Chondrocyte (in vitro differentiated cells): ENCODE measurements at places on chromosomes 3 and 15. TPM values are rescaled to one million over a fixed set of nuclear protein-coding genes. Genes with fewer than 3 reads are reported as not detected.

DNA sequence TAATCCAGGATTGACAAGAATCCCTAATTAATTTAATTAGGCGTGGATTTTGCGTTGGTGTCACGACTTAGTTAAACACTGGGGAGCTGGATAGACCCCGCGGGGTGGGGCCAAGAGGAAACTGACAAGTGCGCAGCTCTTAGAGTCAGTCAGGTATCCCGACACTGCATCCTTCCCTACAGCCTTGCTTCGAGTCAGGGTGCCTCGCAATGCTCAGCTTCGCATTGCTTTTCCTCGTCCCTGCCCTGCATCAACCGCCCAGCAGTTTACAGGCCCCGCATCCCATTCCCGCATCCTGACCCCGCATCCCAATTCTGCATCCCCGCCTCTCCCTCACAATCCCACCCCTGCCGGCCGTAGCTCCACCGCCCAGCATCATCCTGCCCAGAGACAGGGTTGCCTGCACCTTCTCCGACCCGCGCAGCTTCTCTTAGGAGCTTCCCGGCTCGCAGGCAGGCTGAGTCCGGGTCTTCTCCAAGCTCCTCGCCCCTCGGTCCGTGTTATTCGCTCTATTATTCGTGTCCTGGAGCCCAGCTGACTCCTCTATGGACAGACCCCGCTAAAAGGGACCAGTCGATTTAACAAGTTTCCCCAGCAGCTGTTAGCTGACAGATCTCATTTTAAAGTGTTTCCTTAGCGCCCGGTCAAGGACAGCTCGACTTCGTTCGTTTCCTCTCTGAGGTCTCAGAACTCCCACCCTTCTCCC, 699 bp upstream of the SHOX2 start:
- DNase-seq: no peak

The STOML1 gene
- total RNA-seq: 18.0 to 26.4 TPM (median 18.9 TPM) in 3 replicates

- DNase-seq: no peak
Observed at GRCh38 chr3:100898681-100899080, 94.5 kb downstream of the ABI3BP start.

The LMAN1L gene
- total RNA-seq: 0.82 TPM in 1 of 3 replicates, not detected in the others

GRCh38 chr3:10224794-10225665, 23.2 kb upstream of the TATDN2 start:
- DNase-seq: no peak

The ONECUT1 gene
- 0.15 to 0.67 TPM in 2 of 3 replicates, not detected in the other for total RNA-seq

DNA sequence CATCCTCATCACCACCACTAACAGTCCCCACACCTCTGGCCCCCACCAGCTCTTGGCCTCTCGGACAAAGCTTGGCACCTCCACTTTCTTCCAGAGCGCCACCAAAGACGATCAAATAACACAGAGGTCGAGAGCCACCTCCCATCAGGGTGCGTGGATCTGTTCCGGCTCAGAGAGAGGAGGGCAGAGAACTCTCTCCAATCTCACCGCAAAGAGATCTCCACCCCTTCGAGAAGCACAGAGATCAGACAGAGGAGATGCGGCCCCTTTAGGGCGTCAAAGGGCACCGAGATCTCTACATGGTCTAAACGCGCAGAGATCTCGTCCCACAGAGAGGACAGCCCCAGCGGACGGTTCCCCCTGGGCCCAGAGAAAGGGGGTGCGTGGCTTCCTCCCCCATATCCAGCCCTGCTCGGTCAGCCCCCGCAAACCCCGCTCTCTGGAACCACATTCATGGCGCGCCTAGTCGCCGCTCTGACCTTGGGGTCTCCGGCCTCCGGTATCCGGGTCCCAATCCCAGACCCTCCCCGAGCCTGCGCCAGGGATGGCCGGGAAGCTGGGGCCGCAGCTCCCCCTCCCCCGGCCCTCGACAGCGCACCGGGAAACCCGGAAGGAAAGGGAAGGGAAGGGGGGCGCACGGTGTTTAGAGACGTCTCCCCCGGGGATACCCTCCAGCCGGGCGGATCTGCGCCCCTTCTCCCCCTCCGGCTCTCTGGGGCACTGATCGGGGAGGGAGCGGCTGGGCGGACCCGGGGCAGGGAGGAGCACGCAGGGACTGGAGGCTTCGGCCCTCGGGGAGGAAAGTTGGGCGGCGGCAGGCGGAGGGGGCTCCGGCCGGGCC, 608 bp downstream of the SCN5A start:
- DNase-seq: no peak

- no peak for DNase-seq
Observed at GRCh38 chr15:79932447-79932846, 35.6 kb upstream of the MTHFS start.

The UBE2Q2 gene
- total RNA-seq: 60.6 to 77.5 TPM (median 62.1 TPM) in 3 replicates

The C3orf49 gene
- total RNA-seq: not detected in 3 replicates

DNA sequence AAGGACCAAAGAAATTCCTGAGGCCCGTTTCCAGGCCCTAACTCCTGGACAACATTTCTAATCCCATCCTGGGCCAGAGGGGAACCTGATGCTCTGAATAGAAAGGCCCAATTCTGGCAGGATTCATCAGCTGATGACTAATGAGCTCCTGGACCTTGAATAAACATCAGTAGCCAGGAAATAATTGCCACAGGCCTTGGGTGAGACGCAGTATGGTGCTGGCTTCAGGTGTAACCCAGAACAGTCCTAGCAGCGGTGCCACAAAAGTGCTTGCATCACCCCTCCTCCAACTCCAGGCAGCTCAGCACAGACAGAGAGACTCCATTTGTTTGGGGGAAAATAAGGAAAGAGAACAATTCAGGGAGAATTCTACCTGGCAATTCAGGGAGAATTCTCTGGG, 184.7 kb upstream of the POU1F1 start:
- DNase-seq: no peak

The PLCB2 gene
- total RNA-seq: 1.4 to 3.4 TPM (median 2.8 TPM) in 3 replicates

GRCh38 chr3:45870099-45870498, 16.2 kb upstream of the CCR9 start:
- no peak for DNase-seq

DNA sequence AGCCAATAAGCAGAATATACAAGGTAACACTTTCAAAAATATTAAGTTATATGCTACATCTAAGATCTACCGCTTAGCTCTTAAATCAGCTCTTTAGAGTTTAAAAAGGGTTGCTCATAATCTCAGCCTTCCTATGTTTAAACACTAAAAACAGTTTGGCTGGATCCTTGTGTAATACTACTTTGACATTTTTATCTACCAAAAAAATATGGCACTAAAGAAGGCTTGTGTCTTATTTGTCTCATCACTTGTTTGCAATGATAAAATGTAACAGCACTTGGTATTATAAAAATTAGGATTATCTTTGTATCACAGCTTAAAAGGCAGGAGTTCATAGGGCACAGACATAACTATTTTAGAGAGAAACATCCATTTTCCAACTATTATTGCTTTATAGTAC, 9.8 kb downstream of the ANKRD28 start:
- DNase-seq: no peak

DNA sequence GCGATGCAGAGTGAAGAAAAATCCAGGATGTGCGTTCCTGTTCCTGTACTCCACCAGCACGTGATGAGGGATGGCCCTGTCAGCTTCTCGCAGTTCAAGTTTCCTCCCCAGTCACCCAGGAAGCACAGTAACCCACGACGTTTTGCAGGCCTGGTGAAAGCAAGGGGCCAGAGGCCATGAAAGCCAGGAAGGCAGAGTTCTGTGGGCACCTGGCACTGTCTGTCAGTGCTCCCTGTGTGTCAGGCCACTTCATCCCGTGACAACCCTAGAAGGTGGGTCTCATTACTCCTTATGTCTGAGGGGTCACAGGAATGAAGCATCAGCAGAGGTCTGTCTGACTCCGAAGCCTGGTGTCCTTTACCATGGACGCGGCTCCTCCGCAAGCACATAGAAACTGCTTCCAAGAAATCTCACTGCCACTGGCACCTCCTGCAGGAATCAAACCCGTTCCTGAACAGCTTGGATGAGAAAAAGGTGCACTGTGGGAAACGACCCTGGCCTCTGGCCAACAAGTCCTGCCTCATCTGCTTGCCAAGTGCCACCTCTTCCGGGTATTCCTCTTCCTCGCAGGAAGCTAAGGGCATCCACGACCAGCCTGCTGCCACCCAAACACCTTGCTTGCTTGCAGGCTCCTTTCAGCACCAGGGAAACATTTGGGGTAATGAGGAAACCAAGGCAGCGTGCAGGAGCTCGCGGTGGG, 14.6 kb downstream of the RAB43 start:
- no peak for DNase-seq

DNA sequence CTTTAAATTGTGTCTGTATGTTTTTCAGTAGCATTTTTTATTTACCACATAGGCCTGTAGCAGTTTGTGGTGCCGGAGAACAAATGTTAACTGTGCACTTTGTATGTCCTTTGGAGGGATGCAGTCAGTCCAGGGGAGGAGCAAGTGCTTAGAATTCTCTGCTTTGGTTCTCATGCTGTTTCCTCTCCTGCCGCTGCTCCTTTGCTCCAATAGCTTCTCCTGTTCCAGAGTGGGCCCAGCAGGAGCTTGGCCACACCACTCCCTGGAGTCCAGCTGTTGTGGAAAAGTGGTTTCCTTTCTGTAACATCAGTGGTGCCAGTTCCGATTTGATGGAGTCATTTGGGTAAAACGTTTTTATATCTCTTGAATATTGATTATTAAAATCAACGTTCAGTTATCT, 16.6 kb downstream of the TICRR start:
- no peak for DNase-seq

GRCh38 chr3:153840487-153840886, 280.7 kb upstream of the ARHGEF26 start:
- DNase-seq: no peak

- no peak for DNase-seq
Observed at GRCh38 chr3:142356818-142357217, 91.0 kb downstream of the XRN1 start.

- DNase-seq: no peak
Observed at GRCh38 chr3:174287705-174288104, 571.4 kb upstream of the NAALADL2 start.

The CAMKV gene
- not detected in 3 replicates for total RNA-seq

DNA sequence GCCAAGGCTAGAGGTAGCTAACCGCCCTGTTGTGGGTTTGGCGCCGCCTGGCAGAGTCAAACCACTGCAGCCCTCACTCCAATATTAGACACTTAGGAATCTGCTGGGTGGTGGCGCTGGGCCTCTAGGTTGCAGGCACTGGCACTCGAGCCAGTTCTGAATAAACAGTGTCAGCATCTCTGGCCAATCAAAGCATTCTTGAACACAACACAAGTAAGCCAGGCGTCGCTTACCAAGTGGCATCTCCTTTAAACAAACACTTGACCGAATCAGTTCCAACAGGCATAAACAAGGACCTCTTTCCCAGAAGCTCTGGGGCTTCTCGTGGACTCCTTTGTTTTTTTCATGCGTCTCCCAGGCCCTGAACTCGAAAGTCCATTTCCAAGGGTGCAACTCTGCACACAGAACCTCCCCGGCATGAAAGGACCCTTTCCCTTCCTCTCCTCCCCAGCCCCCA, 82.3 kb downstream of the LRIG1 start:
- DNase-seq: no peak

The PSTPIP1 gene
- total RNA-seq: not detected in 3 replicates

The STX19 gene
- not detected in 3 replicates for total RNA-seq

- DNase-seq: no peak
Observed at GRCh38 chr15:44011238-44011854, 183.7 kb downstream of the FRMD5 start.

DNA sequence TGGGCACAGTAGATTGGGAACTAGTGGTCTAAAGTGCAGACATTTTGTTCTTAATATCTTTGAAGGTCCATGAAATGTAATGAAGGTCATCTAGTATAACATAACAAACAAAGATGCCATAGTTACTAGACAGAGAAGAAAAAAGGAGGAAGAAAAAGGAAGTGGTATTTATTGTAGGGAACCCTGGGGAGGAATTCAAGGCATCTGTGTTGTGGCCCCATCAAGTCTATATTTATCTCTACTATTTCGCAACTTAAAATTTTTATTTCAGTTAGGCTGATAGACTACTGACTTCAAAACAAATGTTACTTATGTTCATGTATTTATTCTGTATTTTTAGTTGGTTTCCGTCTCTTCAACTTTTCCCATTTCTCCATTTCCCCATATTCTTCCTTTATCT, 48.9 kb upstream of the ZDHHC23 start:
- no peak for DNase-seq

GRCh38 chr3:24944805-24945520, 450.3 kb upstream of the THRB start:
- DNase-seq: no peak

The ZNF80 gene
- not detected in 3 replicates for total RNA-seq

The CPLX3 gene
- not detected in 3 replicates for total RNA-seq

The PTH1R gene
- total RNA-seq: 2.4 to 6.3 TPM (median 3.1 TPM) in 3 replicates

The CCR1 gene
- total RNA-seq: not detected in 3 replicates

DNA sequence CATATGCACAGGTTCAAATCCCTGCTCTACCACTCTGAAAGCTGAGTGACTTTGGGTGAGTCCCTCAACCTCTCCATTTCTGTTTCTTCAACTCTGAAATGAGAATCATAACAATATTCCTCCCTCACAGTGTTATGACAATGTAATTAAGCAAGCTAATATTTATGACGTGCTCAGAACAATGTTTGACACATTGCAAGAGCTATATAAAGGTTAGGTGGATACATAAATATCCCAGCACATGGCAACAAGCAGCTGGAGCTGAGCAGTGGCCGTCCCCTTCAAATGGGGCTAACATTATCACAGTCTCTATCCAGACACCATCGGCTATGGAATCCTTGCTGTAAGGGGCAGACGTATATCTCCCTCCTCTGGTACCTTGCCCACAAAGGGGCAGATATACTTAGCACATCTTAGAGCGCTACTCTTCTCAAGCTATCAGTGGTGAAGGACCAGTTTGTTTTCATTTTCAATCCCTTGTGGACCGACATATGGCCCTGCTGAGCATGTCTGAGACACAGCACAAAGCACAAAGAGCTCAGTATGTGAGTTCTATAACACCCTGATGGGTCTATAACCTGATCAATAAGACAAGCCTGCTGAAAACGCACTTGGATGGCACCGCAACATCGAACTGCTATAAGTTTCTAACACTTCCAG, 80.9 kb downstream of the PRICKLE2 start:
- no peak for DNase-seq

The TRIM42 gene
- total RNA-seq: not detected in 3 replicates

DNA sequence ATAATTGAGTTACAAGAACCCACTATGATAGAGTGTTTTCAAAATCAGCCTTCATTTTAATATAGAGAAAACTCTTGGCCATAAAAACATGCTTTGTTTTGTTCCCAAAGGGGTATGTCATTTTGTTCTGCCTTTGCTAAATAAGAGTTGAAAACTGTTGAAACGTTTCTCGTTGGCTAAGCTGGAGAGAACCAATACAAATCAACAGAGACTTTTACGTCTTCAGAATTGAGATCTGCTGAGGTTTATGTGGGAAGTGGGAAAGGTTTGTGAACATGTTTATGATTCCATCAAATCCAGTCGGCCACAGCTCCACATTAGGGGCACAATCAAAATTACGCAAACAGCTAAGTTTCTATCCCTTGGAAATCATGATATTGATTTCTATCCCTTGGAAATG, 102.0 kb downstream of the IGF2BP2 start:
- no peak for DNase-seq

The P3H2 gene
- total RNA-seq: 18.2 to 72.4 TPM (median 21.9 TPM) in 3 replicates

GRCh38 chr3:70061096-70061495, 61.6 kb downstream of the SAMMSON start:
- no peak for DNase-seq

- DNase-seq: no peak
Observed at GRCh38 chr3:182445576-182445975, 347.7 kb upstream of the ATP11B start.

The PLS1 gene
- total RNA-seq: 2.0 to 2.5 TPM (median 2.4 TPM) in 3 replicates

The CD80 gene
- total RNA-seq: not detected in 3 replicates
